ENCODE measurements at places on chromosomes 16 and 17.

DNA sequence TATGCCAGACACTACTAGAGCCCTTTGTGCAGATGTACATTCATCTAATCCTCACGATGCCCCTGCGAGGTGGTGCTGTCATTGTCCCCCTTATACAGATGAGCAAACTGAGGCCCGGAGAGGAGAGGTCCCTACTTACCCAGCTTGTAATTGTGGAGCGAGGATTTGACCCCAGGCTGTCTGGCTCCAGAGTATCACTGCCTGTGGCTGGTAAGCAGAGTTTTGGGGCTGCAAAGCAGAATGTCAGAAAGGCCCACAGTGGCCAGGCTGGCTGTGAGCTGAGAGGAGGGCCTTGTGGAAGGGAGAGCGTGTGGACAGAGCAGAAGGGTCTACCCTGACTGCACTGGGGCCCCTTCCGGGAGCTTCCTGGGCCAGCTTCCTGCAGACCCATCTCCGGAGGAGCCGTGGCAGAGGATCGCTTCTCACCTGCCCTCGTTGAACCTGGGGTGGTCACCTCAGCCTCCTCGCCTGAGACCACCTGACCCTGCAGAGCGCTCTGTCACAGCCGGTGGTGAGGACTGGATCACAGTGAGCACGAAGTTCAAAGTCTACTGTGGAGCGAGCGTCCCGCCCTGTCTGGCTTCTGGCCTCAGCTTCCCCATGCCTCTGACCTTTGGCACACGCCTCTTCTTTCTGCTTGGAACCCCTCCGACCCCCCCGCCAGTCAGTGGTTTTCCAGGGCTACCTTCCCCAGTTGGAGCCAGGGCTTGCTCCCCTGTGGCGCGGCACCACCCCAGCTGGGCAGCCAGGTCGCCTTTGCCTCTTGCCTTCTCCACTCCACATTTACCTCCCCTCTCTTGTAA, 12.1 kb downstream of the CMIP start:
- no peak for DNase-seq

- no peak for DNase-seq
Measured at GRCh38 chr17:50947782-50948543, 81.8 kb upstream of the TOB1 start.

DNA sequence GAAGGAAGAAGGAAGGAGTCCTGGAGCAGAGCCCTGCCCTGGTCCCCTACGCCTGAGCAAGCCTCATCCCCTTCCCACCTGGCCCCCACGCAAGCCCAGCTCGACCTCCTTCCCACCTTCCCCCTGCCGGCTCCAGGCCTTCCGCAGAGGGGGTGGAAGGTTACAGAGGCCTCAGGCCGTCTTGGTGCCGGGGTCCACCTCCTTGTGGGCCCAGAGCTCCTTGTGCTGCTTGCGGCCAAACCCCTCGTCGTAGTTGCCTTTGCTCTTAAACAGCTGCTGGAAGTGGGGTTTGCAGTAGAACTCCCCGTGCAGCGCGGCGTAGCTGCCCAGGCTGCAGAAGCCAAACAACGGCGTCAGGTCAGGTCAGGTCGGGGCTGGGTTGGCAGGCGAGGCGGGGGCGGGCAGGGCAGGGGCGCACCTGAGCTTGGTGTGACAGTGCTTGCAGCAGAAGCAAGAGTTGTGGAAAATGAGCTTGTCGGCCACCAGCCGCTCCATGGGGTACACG, 1.5 kb downstream of the LIMD2 start:
- no peak for DNase-seq

DNA sequence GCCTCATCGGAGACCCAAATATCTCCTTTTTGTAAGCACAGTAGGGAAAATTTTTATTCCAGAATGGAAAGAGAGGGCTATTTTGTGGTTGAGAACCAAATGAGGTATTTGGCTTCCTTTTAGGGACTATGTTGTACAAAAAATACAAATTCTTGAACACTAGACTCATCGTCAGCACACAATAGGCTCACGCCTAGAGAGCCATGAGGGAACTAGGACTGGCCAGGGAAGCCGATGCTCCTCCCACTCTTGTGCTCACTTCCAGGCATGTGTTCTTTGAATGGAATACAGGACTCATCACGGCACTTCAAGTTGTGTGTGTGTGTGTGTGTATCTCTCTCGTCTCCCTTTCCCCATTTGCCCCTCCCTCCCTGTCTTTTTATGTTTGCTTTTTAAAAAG, 17.8 kb upstream of the BLMH start:
- no peak for DNase-seq

DNA sequence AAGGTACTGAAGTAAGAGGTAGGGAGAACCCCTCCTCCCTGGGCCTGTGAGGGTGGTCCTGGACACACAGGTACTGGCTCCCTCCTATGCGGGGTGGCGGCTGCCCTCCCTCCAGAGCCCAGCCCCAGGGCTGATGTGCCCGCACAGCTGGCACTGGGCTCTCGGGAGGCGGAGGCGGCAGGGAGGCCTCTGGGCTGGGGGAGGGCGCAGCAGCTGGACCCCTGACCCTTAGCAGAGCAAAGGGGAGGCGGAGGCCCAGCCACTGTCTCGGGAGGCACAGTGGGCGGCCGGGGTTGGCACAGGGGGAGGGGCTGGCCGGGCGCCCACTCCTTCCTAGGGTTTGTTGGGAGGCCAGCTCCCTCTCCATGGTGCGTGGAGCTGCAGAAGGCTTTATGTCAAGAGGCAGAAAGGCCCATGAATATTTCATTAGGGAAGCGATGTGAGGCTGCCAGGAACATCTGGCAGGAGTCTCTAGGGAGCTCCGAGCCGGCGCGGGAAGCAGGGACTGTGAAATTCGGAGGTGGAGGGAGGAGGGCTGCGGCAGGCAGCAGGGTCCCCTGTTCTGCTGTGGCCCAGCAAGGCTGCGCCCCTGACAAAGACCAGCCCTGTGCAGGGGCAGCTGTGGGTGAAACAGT, 44.1 kb upstream of the ACSF3 start:
- no peak for DNase-seq

DNA sequence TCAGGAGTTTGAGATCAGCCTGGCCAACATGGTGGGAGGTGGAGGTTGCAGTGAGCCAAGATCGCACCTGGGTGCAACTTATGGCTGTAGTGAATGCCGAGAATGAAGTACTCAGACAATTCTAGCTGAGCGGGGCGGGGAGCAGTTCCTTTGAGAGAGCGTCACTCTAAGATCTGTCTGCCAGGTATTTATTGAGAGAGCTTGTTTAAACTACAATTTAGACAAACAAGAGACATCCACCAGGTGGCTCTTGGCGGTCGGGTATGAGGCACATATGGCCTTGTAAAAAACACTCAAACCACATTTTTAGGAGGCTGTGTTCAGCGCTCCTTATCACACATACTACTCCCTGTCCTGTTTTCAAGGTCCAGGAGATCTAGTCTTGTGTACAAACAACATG, 40.6 kb upstream of the CDH1 start:
- DNase-seq, result no peak

- DNase-seq, result no peak
Measured at GRCh38 chr16:16164243-16164642, 59.1 kb downstream of the ABCC6 start.

DNA sequence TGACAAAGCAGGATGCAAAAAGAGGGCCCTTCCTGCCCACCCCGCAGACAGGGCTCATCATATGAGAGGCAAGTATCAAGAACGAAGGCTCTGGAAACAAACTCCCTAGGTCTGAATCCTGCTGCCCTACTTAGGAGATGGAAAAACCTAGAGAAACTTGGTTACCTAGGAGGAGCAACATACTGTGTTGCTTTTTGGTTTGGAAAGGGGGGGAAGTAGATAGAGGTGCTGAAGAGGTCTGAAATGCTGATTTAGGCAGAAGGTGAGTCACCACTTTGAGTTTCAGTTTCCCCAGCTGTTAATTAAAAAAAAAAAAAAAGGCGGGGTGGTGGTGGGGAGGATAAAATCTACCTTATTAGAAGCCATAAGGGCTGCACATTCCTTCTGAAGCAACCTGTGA, 1.5 kb downstream of the N4BP1 start:
- no peak for DNase-seq

- DNase-seq, result no peak
Measured at GRCh38 chr17:62819511-62820221, 11.6 kb upstream of the MARCHF10 start.

GRCh38 chr16:66166490-66166889, 200.0 kb upstream of the CDH5 start:
- DNase-seq, result no peak

- no peak for DNase-seq
Measured at GRCh38 chr17:4810696-4811290, 3.8 kb downstream of the PLD2 start.

- no peak for DNase-seq
Measured at GRCh38 chr17:78472035-78472905, 93.8 kb downstream of the PGS1 start.

DNA sequence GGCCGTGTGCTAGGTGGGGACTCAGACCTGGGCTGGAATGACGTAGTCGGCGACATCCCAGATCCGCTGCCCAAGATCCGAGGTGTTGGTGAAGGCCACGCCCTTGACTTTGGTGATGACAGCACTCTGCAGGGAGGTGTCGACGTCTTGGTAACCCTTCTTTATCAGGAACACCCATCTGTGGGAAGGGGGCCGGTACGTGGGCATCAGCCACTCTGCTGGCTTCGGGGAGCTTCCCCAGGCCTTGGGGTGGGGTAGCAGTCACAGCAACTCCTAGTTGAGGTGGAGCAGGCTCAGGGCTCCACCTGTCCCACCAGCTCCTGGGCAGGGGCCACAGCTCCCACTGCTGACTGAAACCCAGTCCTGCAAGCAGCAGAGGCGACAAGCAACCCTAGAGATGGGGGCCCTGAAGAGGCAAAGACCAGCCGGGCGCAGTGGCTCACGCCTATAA, 4.3 kb downstream of the P2RX5 start:
- no peak for DNase-seq

GRCh38 chr17:74343526-74344284, 17.7 kb downstream of the KIF19 start:
- no peak for DNase-seq

DNA sequence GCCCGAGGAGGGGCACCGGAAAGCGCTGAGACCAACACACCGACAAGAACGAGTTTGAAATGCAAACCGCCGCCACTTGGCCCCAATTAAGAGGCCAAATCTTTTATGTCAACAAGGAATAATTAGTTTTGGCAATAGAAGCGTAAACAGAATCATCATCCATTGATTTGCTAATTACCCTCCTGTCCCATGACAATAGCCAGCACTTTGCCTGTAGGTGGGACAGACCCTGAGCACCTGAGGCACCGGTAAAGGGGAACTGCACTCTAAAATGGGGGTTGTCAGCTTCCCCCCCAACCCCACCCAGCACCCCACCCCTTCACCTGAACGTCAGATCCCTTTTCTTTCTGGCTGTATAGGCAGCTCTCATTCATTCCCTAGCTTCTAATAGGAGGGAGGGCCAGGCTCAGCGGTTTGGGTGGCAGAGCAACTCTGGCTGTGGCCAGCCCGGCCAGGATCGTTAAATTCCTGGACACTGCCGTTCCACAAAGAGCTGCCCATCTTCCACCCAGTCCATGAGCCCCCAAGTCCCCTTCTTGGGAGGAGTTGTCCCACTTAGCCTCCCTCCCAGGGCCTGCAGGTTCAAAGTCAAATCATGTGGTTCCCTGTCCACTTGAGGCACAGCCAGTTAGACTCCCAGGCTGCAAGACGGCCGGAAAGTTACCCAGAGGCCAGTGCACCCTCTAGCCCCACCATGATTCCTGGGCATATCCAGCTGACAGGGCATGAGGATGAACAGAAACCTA, 45.8 kb downstream of the WNT3 start:
- no peak for DNase-seq

GRCh38 chr17:30396129-30396528, 17.4 kb downstream of the CPD start:
- no peak for DNase-seq
